ENCODE measurements at places on chromosomes 11 and 22.

DNA sequence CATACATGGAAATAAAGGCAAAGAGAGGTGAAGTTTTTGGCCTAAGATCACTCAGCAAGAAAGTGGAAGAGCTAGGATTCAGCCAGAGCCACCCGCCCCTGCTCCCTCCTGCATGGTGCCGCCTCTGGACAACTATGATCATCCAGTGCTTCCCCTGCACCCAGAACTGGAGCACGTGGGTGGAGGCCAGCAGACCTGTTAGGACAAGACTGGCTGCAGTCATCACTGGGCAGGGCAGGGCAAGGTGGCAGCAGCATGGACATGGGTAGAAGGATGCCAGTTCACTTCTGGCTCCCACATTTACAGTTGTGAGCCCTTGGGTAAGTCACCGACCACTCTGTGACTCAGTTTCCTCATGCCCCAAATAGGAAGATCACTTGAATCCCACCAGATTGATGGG is 131.0 kb downstream of the FBXO7 start:
- no peak for DNase-seq

GRCh38 chr11:2665526-2666400 is 34.0 kb downstream of the KCNQ1OT1 start:
- DNase-seq, result no peak

DNA sequence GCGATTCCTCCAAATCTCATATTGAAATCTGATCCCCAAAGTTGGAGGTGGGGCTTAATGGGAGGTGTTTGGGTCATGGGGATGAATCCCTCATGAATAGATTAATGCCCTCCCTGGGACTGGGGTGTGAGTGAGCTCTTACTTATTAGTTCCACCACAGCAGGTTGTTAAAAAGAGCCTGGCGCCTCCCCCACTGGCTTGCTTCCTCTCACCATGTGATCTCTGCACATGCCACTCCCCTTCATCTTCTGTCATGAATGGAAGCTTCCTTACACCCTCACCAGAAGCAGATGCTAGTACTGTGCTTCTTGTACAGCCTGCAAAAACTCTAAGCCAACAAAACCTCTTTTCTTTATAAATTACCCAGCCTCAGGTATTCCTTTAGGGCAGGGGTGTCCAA is 8.8 kb downstream of the RRAS2 start:
- DNase-seq, result no peak

DNA sequence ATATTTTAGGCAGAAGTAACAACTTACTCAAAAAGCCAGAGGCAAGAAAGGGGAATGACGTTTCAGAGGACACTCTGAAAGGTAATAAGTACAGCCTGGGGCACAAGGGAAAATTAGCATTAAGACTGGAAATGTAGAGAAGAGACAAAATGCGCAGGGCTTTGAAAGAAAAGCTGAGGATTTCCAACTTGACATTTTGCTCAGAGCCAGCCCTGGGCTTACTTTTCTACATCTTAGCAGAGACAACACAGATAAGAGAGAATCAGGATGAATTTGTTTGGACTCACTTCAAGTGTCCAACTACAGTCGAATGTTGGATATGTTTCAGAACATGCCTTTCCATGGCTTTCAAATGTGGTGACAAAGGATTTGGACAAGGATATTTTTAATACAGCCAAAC is 808.9 kb upstream of the LUZP2 start:
- no peak for DNase-seq

GRCh38 chr22:41862530-41863266 is 29.8 kb downstream of the SREBF2 start:
- DNase-seq, result no peak

- peak; percentile 34 for DNase-seq
Observed at GRCh38 chr11:70099578-70100279, 21.6 kb downstream of the ANO1 start.

GRCh38 chr11:16900491-16900890 is 113.7 kb downstream of the PLEKHA7 start:
- no peak for DNase-seq

DNA sequence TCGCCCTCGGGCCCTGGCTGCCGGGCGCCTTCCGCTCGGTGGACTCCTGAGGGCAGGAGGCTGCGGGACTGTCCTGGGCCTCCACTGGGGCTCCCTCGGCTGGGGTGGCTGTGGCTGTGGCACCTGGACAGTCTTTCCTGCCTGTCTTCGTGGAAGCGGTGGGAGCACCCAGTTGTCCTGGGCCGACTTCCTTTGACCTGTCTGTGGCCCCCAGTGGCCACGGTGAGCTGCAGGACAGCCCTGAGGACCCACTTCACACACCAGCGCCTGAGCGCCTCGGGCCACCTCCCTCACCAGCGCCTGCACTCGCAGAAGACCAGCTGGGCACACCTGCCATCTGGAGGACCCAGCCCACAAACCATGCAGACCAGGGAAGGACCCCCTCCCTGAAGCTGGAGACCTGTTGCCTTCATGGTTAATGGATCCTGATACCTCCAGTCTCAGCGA is 1.8 kb upstream of the EPS8L2 start:
- DNase-seq, result no peak

All from hepatocyte (in vitro differentiated cells).